ENCODE measurements at places on chromosomes 1 and 21. TPM values are rescaled to one million over a fixed set of nuclear protein-coding genes. Genes with fewer than 3 reads are reported as not detected.

The HAO2 gene
- total RNA-seq = under 0.01 TPM

The RBM11 gene
- 0.16 TPM for total RNA-seq

The LCE2B gene
- not detected for total RNA-seq

The TNFRSF4 gene
- 0.24 TPM for total RNA-seq

The LCE1A gene
- not detected for total RNA-seq

The SH2D5 gene
- total RNA-seq = 2.1 TPM

The CFHR2 gene
- not detected for total RNA-seq

The CTBS gene
- 16.5 TPM for total RNA-seq

The CD1D gene
- not detected for total RNA-seq

The NOC2L gene
- 50.6 TPM for total RNA-seq

The SPRR4 gene
- total RNA-seq = not detected

The MTARC2 gene
- 4.7 TPM for total RNA-seq
